ENCODE measurements at places on chromosomes 1 and 21.

DNA sequence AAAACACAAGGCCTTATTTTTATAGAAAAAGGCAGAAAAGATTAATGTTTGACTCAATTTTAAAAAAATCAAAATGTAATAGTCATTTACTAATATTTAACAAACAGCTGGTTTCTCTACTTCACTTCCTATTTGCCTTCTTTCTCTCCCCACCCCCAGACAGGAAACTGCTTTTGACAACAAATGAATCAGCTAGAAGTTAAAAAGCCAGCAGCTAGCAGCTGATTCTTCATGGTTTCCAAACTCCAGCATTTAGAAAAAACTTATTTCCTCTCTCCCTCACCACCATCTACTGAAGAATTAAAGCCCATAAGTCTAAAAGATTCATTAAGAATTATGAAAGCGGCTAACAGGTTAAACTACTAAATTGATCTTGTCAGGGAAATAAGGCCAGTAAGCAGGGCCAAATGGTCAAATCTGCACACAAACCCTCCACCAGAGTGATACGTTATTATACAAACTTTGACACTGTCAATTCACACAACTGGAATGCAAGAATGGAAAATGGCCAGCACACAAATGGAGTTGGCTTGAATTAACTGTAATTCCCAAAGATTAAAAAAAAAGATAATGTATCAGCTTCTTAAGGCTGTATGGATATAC, 4.0 kb downstream of the WDR26 start:
- peak; percentile 36 for DNase-seq

DNA sequence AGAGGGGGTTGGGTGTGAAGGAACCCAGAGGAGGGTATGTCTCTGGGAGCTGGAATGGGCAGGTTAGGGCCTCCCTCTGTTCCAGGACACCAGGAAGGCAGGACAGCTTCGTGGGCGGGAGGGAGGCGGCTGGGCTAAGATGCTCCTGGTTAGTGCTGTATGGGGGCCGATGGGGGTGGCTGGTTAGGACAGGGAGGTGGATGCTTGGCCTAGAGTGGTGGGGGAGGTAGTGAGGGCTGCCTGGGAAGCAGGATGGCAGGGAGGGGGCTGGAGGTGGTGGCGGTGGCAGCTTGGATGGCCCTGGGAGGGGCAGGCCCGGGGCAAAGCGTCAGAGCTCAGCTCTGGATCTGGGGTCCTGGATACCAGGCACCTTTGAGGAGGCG, 6.2 kb upstream of the MMP23B start:
- DNase-seq = no peak

GRCh38 chr1:97565886-97566285, 354.9 kb downstream of the DPYD start:
- DNase-seq = no peak

GRCh38 chr21:37790905-37791304, 125.4 kb downstream of the KCNJ6 start:
- DNase-seq = no peak

DNA sequence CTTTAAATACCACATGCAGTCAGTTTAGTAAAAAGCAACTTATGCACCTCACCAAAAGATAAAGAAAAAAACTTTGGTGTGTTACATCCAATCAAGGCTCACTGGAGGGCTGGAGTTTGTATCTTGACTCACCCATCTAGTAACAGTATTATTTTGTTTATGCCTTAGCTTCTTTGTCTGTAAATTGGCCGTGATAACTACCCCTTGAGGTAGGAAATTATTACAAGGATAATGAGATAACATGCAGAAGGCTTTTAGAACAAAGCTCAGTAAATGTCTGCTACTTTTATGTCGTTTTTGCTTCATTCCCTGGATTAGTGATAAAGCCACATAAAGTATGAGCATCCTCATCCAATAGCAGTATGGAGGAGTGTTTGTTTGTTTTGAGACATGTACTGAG, 94.8 kb downstream of the ATP5PO start:
- DNase-seq = no peak

DNA sequence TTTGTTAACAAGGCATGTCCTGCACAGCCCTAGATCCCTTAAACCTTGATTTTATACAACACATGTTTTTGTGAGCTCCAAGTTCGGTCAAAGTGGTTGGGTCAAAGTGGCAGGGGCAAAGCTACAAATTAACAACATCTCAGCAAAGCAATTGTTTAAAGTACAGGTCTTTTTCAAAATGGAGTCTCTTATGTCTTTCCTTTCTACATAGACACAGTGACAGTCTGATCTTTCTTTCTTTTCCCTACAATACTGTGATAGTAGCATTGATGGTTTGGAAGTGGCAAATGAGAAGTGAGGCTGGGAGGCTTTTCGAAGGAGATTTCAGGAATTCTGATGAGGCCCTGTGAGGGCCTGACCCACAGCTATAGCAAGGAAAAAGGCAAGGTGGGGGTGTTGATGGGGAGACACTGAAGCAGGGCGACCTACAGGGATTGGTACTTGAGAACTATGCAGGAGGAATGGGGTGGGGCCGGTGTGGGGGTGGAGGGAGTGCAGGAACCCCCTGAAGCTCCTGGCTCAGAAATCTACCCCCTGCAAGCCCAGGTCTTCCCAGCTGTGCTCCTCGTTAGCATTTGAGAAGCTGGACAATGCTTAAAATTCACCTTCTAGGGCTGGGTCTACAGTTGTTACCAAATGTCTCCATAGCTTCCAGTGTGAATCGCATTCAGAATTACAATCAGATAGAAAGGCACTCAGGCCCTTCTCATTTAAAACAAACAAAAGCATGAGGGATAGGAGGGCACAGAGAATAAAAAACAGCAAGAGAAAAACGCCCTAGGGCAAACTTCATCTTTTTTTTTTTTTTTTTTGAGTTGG, 102.6 kb upstream of the PPM1J start:
- no peak for DNase-seq

DNA sequence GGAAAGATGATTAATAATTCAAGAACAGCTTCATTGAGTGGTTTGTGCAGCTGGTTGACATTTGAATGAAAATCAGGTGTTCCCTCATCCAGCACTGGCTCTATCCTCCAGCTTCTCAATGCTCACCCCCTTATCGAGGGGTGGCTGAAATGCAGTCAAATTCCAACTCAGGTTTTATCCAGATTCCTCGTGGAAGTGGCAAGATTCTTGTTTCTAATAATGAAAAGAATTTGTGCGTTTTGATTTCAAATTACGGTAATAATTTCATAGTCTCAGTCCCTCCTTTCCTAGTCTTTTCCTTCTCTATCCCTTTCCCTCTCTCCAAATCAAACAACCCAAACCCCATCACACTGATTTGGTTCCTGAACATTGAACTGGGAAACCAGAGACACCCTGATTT, 3.1 kb downstream of the CNIH3 start:
- no peak for DNase-seq

GRCh38 chr1:202072211-202072765, 50.4 kb upstream of the GPR37L1 start:
- DNase-seq = no peak

DNA sequence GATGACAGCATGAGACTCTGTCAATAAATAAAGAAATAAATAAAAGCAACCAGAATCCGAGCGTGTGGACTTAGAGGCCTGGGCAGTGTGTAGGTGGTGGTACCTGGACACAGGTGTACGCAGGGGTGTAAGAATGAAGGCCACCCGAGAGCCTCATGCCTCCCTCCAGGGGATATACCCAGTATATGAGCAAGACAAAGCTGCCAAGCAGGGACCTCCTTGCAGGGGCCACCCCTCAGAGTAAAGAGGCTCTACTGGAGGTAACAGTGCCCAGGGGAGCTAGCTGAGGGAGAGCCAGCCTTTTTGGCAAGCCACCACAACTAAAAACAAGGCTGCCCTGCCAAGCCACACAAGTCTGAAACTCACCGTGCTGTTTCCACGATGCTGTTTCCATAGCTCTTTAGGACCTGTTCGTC, 179.2 kb upstream of the RAB4A start:
- DNase-seq = no peak

- DNase-seq = no peak
These were observed 3.9 kb downstream of the CTRC start for GRCh38 chr1:15442119-15442518.

GRCh38 chr1:40539338-40539737, 7.9 kb downstream of the ZNF684 start:
- DNase-seq = no peak

- peak; percentile 92 for DNase-seq
These were observed 20.7 kb upstream of the DNASE2B start for GRCh38 chr1:84377480-84378095.

All from muscle of back (tissue), 13 donors.